ENCODE measurements at places on chromosomes 1 and 21.

DNA sequence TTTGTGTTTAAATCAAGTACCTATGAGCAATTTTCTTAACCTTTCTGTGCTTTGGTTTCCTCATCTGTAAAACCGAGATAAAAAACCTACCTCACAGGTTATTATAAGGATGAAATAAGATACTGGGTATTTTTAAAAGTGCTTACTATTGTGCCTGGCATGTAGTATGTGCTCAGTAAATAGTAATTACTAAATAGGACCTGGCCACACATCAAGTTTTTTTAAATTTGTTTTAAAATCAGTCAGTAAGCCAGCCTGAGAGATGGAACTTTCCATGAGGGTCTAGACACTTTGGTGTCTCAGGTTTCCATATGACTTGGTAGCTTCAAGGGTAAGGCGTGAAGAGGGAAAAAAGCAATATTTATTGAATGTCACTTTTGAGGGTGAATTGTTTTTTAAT, 7.0 kb upstream of the ATF3 start:
- no peak for DNase-seq

- peak; percentile 96 for DNase-seq
Observed at GRCh38 chr21:42939582-42940413, 14.4 kb upstream of the ERVH48-1 start.

DNA sequence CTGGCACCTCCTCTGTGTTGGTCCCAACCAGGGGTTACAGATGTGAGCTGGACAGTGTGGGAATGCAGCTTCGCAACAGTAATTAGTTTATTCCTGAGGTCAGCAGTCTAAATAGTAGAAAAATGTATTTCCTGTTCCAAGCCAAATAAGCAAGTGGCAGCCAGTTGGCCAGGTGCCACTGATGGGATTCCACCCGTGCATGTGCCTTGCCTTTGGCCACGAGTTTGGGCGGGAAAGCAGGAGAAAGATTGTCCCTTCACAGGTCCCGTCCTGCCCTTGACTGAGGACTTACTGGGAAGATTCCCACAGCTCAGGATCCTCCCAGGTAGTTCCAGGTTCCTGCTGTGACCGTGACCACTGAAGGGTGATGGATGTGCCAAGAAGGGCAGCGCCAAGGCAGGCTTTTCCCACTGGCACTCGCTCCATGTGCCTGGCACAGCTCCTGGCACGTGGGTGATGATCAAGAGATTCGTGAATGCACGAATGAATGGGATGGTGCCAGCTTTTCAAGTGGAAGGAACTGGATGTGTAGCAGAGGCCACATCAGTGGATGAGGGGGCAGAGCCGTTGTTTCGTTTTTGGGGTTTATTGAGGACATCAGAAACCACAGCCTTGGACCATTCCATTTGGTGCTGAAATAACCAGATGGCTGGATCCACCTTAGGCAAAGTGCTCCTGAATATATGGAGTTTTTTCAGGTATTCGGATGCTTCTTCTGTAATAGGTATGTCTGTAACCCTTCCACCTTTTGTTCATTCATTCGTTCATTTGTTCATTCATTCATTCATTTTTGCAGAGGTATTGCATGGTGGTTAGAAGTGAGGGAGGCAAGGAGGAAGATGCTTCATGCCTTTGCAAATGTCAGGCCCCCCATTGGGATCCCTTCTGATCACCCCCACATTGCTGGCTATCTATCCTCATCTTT, 62.4 kb upstream of the WNT4 start:
- peak; percentile 36 for DNase-seq

DNA sequence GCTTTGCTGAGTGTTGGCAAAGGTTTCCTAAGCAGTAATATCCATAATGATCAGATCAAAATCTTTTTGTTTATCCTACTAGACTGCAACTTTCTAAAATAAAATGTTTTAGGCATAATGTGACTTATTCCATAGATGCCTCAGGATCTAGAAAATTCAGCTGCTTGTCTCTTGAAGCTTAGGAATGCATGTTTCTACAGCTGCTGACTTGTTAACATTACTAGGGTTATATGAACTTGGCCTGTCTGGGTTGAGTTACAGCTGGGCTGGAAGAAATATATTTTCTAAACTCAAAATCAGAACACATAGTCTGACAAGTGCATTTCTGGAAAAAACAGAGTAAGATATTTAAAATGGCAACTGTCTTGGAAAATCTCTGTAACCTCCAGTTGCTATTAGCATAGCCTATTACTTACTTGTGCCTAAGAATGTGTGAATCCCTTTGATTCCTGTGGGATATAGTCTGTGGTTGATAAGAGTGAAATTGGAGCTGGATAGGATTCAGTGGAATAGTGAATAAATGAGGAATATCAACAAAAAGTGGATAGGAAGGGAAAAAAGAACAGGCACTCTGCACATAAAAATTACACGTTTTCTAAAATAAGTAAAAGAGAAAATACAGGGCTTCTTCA, 61.2 kb downstream of the RGS4 start:
- DNase-seq, result no peak
